ENCODE measurements at places on chromosomes 12 and 14. TPM values are rescaled to one million over a fixed set of nuclear protein-coding genes. Genes with fewer than 3 reads are reported as not detected.

The CLEC4D gene
- total RNA-seq = not detected

DNA sequence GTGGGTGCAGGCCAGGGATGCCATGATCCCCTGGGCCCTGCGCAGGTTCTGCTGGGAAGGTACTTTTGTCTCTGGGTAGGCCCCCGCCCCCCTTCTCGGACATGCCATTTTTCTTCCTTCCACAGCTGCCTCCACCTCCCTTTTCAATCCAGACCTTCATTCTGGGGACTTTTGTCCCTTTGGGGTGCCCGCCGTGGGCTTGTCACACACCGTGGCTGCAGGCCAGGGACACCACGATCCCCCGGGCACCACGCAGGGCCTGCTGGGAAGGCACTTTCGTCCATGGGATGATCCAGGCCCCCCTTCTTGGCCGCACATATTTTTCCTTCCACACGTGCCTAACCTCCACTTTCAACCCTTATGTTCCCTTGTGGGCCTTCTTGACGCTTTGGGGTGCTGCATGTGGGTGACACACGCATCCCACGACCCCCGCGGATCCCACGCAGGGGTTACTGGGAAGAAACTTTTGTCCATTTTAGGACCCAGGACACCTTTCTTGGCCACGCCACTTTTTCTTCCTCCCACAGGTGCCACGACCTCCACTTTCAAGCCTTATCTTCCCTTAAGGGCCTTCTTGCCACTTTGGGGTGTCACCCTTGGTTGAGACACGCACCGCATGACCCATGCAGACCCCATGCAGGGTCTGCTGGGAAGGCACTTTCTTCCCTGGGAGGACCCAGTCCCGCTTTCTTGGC, 272.5 kb downstream of the ALG10 start:
- no peaks in the 10 kb centered on the region for H3K27me3 ChIP-seq
- H3K4me3 ChIP-seq = no peak overlapping the region
- no peak overlapping the region for H3K27ac ChIP-seq
- H3K4me1 ChIP-seq = no peaks in the 10 kb centered on the region

The SLCO1A2 gene
- total RNA-seq = 5.6 TPM

The SPSB2 gene
- 7.0 TPM for total RNA-seq

DNA sequence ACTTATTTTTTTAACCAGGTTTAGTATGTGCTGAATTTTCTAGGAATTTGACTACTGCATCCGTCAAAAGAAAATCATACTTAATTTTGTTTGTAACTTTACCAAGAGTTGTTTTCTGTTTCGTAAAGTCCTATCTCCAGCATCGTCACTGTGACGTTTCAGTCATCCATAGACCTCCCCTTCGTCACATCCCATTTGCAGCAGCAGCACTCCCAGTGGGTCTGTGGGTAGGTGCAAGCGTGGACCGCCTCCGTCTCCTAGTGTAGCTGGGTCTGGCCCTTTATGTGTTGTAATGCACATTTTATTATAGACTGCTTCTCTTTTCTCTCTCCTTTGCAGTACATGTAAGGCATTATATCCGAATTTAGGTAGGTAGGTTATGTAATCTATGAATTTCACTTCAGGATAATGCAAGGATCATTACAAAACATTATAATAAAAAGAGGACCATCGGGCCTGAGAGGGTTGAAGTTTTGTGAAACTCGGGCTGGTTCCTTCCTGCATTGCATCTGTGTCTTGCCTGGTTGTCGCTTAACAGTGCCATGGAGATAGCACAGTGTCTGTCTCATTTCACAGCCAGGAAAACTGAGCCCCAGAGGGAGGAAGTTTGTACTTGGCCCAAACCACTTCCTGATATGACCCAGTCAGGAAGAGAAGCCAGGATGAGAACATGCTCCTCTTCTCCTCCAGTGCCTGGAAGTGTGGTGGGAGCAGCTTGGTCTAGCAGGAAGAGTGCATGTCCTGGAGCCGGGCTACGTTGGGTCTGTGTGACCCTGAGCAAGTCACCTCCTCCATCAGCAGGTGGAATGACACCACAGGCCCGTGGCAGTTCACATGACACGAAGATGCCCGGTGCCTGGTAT, 41.3 kb downstream of the EVL start:
- peaks cover 14% of the 10 kb centered on the region for H3K4me1 ChIP-seq
- H3K36me3 ChIP-seq = peaks cover 4% of the 10 kb centered on the region
- no peak overlapping the region for H3K4me3 ChIP-seq
- no peaks in the 10 kb centered on the region for H3K27me3 ChIP-seq
- DNase-seq = no peak
- peak overlapping the region; percentile 38 for H3K27ac ChIP-seq

GRCh38 chr14:34164162-34164864, 213.4 kb upstream of the EGLN3 start:
- peaks cover 3% of the 10 kb centered on the region for H3K27me3 ChIP-seq
- H3K27ac ChIP-seq = no peak overlapping the region
- no peaks in the 10 kb centered on the region for H3K4me1 ChIP-seq
- H3K4me3 ChIP-seq = no peak overlapping the region
- no peaks in the 10 kb centered on the region for H3K36me3 ChIP-seq
- DNase-seq = no peak

- H3K36me3 ChIP-seq = no peaks in the 10 kb centered on the region
- peaks cover 17% of the 10 kb centered on the region for H3K4me1 ChIP-seq
- no peak overlapping the region for H3K27ac ChIP-seq
- no peak overlapping the region for H3K4me3 ChIP-seq
- no peaks in the 10 kb centered on the region for H3K27me3 ChIP-seq
- DNase-seq = no peak
Observed at GRCh38 chr14:72597252-72598233, 296.4 kb downstream of the DPF3 start.

The IFNG-AS1 gene
- not detected for total RNA-seq

GRCh38 chr14:24542346-24542936, 33.6 kb downstream of the CTSG start:
- H3K36me3 ChIP-seq = no peaks in the 10 kb centered on the region
- no peak overlapping the region for H3K27ac ChIP-seq
- H3K27me3 ChIP-seq = peaks cover 49% of the 10 kb centered on the region
- H3K4me1 ChIP-seq = no peaks in the 10 kb centered on the region
- H3K4me3 ChIP-seq = no peak overlapping the region

DNA sequence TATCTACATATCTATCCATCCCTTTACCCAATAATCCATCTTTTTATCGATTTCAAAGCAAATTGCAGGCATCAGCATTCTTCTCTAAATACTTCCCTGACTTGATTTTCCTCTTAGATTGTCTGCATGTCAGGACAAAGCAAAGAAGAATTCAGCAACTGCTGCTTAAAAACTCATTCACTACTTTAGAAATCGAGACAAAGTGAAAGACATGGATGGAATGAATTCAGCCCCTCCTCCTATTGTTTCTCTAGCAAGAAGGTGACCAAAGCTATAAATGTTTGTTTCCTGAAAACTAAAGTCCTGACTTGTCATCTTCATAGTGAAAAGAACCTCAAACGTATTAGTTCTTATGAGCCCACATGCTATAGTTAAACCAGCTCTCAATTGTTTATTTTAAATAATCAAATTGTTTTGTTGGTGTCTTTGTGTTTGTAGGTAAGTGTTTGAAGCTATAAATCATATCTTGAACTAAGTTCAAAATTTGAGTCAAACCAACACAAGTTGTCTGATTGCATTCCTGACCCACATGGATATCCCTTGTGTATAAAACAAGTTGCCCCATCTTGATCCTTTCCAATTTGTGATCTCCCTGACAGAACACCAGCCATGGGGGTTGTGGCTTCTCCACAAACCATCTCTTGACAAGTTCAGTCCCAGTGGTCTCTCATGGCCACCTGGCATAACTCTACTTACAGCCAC, 58.6 kb upstream of the ARHGAP5 start:
- H3K36me3 ChIP-seq = no peaks in the 10 kb centered on the region
- H3K27me3 ChIP-seq = no peaks in the 10 kb centered on the region
- no peak for DNase-seq
- H3K4me3 ChIP-seq = no peak overlapping the region
- no peak overlapping the region for H3K27ac ChIP-seq

- H3K27me3 ChIP-seq = no peaks in the 10 kb centered on the region
- H3K36me3 ChIP-seq = peaks cover 9% of the 10 kb centered on the region
- no peak for DNase-seq
- no peak overlapping the region for H3K27ac ChIP-seq
- H3K4me1 ChIP-seq = peaks cover 18% of the 10 kb centered on the region
- no peak overlapping the region for H3K4me3 ChIP-seq
Observed at GRCh38 chr12:43011383-43011926, 421.9 kb upstream of the PRICKLE1 start.

The TAS2R46 gene
- 0.89 TPM for total RNA-seq

GRCh38 chr14:95128140-95128539, 29.2 kb downstream of the DICER1 start:
- H3K27me3 ChIP-seq = no peaks in the 10 kb centered on the region
- peaks cover 55% of the 10 kb centered on the region for H3K4me1 ChIP-seq
- H3K27ac ChIP-seq = no peak overlapping the region
- H3K4me3 ChIP-seq = no peak overlapping the region

DNA sequence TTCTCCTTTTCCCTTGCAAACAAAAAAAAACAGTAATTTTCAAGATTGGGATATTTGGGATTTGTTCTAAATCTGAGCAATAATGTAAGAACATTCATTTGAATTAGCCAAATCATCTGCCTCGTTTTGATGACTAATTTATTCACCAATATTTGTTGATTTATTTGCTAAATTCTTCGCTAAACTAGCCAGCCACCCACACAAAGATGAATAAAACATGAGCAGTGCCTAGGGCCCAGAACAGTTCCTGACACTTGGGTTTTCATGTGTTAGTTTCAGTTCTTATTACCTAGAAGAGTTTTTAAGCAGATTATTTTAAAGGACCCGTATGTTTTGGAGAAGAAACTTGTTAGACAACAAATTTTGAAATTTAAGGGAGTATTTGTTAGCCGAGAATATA, 1.4 kb downstream of the ETNK1 start:
- peaks cover 3% of the 10 kb centered on the region for H3K36me3 ChIP-seq
- H3K4me3 ChIP-seq = peak overlapping the region; percentile 99
- peak overlapping the region; percentile 97 for H3K27ac ChIP-seq
- peaks cover 53% of the 10 kb centered on the region for H3K4me1 ChIP-seq
- H3K27me3 ChIP-seq = no peaks in the 10 kb centered on the region

The DACT1 gene
- total RNA-seq = 5.2 TPM

- H3K27me3 ChIP-seq = no peaks in the 10 kb centered on the region
- DNase-seq = no peak
- no peaks in the 10 kb centered on the region for H3K4me1 ChIP-seq
- H3K27ac ChIP-seq = no peak overlapping the region
- H3K4me3 ChIP-seq = no peak overlapping the region
Observed at GRCh38 chr12:87660987-87661774, 368.0 kb downstream of the C12orf50 start.

GRCh38 chr14:73269729-73270531, 32.6 kb downstream of the PAPLN start:
- peak overlapping the region; percentile 72 for H3K4me3 ChIP-seq
- no peak overlapping the region for H3K27ac ChIP-seq
- H3K4me1 ChIP-seq = peaks cover 15% of the 10 kb centered on the region
- H3K36me3 ChIP-seq = no peaks in the 10 kb centered on the region

The TMEM30B gene
- 0.07 TPM for total RNA-seq

DNA sequence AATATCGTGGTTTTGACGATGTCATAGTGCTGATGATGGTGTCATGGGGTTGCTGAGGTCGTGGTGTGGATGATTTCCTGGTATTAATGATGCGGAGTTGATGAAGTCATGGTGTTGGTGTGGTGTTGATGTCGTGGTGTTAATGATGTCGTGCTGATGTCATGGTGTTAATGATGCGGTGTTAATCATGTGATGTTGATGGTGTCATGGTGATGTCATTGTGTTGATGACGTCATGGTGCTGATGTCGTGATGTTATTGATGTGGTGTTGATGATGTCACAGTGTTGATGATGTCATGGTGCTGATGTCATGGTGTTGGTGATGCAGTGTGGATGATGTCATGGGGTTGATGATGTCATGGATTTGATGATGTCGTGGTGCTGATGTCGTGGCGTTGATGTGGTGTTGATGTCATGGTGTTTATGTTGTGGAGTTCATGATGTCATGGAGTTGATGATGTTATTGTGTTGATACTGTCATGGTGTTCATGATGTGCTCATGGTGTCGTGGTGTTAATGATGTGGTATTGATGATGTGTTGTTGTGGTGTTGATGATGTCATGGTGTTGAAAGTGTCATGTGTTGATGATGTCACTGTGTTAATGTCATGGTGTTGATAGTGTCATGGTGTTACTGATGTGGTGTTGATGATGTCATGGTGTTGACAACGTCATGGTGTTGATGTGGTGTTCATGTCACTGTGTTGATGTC, 48.5 kb upstream of the RIMBP2 start:
- no peaks in the 10 kb centered on the region for H3K36me3 ChIP-seq
- no peaks in the 10 kb centered on the region for H3K4me1 ChIP-seq
- no peak overlapping the region for H3K4me3 ChIP-seq

The CREBL2 gene
- total RNA-seq = 13.2 TPM

GRCh38 chr12:56951582-56952339, 5.6 kb downstream of the RDH16 start:
- H3K36me3 ChIP-seq = no peaks in the 10 kb centered on the region
- no peak for DNase-seq
- no peaks in the 10 kb centered on the region for H3K4me1 ChIP-seq
- H3K27me3 ChIP-seq = no peaks in the 10 kb centered on the region
- H3K4me3 ChIP-seq = no peak overlapping the region

Measured in neural crest cell (in vitro differentiated cells).